ENCODE measurements at places on chromosomes 4 and X. TPM values are rescaled to one million over a fixed set of nuclear protein-coding genes. Genes with fewer than 3 reads are reported as not detected.

The CT45A10 gene
- total RNA-seq = 0.31 TPM

The NDP gene
- total RNA-seq = not detected

The ALAS2 gene
- total RNA-seq = not detected

The SNCA gene
- total RNA-seq = 0.25 TPM

The MTMR8 gene
- 0.53 TPM for total RNA-seq

Data from A549 treated with Hydrocortisone at 1 μM for 4 hours (cell line).